ENCODE measurements at places on chromosomes 2 and 18.

DNA sequence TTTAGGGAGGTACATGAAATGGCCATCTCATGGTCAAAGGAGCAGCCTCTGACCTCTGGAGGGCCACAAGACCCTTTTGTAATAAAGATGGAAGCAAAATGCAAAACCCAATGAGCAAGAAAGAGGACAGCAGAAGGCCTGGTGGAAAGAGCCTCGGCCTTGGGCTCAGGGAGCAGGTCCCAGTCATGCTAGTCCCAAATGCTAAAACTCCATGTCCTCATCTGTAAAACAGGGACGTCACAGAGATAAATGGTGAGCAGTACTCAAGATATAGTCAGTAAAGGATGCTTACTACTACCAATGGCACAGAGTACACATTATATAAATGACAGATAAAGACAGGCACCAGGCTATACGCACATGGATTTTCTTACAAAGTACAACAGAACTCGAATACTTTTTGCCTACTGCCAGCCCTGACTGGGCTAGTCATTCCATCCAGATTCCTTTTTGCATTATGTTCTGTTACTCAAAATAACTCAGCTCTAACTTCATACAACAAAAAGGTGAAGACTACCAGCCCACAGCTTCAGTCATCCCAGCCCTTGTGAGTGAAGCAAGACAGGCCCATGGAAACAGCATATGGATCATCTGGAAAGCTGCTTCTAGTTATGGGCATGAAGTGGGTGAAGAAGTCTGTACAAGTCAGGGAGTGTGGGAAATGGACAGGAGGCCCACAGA is 64.9 kb upstream of the TFCP2L1 start:
- DNase-seq: no peak

GRCh38 chr2:138403431-138403927 is 98.1 kb upstream of the SPOPL start:
- no peak for DNase-seq

DNA sequence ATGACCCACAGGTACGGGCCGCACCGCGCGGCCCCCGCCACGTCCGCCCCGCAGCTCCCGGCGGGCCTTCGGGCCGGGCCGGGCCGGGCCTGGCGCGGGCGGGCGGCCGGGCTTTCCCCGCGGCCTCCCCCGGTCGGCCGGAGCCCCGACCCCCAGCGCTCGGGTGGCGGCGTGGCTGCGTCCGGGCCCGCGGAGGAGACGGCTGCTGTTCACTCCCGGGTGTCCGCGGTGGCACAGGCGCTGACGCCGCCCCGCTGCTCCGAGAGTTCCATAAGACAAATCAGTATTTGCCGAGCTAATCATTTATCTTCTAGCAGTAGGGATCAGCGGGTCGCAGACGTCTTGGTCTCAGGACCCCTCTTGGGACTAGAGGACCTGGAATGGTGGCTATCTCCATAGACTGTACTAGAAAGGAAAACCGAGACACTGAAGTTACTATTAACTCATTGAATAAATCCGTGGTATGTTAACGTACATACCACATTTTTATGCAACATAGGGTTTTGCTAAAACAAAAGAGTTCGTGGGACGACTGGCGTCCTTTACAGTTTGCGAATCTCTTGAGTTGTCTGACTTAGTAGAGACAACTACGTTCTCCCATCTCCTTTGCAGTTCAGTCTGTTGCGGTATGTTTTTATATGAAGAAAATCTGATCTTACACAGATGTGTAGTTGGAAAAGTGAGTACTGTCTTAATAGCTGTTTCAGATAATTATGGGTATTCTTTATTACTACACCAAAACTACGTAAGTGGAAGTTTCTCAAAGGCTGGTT is 500 bp downstream of the LIMS1 start:
- DNase-seq: no peak

DNA sequence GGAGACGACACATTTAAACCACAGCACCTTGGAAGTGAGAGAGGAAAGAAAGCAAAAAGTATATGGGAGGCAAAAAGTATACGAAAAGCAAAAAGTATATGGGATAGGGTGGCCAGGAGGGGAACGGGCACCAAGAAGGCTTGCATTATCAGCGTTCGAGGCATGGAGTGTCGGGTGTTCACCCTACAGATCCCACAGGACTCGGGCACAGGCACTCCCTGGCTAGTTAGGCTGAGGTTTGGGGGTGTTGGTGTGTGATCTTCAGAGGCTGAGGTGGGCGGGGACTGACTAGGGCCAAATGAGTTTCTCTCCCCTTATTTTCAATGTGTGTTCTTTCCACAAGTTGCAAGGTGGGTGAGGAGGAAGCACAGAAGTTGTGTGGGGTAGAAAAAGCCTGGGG is 86.6 kb downstream of the EVA1A start:
- no peak for DNase-seq

DNA sequence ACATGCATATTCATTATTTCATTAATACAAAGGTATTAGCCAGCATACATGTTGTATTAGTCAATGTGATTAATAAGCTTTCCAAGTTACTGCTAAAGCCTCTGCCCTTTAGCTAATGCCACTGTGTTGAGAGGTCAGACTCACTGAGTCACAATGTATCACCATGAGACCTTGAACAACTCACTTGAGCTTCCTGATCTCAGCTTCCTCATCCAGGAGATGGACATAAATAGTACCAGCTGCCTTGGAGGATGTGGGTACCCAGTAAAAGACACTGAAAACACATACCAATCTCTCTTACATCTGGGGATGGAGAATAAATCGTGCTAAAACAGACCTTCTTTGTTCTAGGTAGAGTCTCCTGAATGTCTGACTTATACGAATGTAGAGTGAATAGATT is 224.6 kb downstream of the EPHA4 start:
- no peak for DNase-seq

GRCh38 chr2:45506756-45507155 is 104.3 kb downstream of the SRBD1 start:
- DNase-seq: no peak

- no peak for DNase-seq
Observed at GRCh38 chr2:220708366-220708765, 863.7 kb downstream of the EPHA4 start.

DNA sequence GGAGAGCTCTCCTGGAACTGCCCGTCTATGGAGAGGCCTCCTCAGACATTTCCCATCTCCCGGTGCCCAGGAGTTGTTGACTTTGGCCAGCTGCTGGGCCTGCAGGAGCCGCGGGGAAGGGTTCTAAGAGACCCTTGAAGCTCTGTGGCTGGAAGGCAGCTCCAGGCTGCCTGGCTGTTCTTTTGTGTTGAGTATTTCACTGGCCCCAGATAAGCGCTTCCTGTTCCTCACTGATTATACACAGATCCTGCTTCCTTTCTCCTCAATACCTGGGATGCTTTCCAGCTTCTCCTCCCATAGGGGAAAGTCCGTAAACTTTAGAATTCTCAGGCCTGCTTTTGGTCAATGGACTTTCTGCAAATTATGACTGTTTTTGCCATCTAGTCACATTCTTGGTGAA is 57.8 kb downstream of the TGOLN2 start:
- no peak for DNase-seq

DNA sequence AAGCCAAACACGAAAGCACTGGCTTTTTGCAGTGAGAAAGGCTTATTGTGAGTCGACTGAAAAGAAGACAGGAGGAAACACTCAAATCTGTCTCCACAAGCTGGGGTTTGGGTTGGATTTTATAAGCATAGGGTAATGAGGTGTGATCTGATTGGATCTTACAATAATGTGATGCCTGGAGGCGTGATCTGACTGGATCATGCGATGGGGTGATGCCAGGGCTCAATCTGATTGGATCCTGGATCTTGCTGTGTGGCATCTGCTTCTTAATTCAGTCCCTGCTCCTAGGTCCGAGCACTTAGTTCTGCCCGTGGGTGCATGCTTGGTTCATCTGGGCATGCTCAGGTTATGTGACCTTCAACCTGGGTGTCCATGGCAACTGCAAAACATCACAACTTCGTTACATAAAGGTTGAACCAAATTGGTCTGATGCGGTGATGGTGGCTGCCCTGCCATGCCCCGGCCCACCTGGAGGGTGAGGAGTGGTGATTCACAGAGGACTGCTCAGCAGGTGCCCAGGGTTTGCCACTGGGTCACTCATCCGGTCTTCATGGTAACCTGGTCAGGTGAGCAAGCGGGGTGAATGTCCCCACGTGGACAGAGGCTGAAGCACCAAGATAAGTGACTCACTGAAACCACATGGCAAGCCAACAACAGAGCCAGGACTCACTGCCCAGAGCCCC is 111.0 kb downstream of the KCNF1 start:
- no peak for DNase-seq

- no peak for DNase-seq
Observed at GRCh38 chr18:398935-399630, 101.4 kb downstream of the COLEC12 start.

DNA sequence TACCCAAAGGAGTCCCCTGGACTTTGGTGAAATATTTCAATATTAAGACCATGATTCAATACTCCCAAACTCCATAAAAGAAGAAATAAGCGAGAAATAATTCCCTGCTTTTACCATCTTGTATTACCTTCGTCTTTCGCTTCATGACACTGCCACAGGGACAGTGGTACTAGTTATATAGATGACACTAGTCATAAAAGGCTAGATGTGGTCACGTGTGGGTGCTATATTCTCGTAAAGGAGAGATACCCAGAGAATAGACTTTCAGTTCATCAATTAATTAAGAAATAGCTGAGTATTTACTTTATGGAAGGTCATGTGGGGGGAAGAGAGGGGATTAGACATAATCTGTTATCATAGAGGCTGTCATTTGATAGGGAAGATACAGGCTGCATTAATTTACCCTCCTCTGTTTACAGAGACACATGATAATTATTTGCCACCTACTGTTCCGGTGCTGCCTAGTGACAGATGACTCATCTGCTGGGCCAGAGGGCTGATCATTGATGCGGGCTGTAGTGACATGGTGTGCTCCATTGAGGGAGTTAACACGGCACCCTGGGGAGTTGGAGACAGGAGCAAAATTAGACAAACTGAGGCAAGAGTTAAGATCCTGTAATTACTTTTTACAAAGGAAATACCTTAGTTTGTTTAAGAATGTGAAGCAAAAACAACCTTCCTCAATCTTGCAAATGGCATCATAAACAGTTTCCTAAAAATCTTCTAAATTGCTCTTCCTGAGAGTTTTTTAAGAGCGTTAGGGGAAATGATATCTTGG is 78.2 kb upstream of the ITGB6 start:
- DNase-seq: no peak

- DNase-seq: no peak
Observed at GRCh38 chr2:128593879-128594650, 275.4 kb upstream of the HS6ST1 start.

- no peak for DNase-seq
Observed at GRCh38 chr2:197292619-197293018, 18.0 kb downstream of the ANKRD44 start.

DNA sequence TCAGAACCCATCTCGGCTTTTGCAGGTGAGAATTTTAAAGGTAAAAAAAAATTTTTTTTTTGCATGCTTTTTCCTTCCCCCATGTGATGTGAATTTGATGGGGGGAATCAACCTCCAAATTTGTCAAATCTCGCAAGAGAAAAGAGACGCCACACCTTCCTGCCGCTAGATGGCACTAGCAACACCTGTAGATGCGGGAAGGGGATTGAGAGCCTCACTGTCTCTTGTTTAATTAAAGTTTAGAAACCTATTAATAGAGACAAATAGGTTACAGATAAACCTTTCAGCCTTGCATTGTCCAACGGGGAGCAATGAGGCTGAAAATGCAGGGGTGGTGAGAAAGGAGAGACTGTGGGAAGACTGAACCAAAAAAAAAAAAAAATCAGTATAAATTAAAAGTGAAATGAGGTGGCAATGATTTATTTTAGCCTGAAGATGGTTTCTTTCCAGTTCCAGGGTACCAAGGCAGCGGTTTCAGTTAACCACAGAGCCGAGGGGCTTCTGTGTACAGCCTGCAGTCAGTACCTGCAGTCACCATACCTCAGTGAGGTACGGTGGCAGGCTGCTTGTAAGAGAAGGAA is 84.6 kb downstream of the NRP2 start:
- DNase-seq: peak; percentile 39

GRCh38 chr2:20704886-20705285 is 37.9 kb downstream of the GDF7 start:
- no peak for DNase-seq

DNA sequence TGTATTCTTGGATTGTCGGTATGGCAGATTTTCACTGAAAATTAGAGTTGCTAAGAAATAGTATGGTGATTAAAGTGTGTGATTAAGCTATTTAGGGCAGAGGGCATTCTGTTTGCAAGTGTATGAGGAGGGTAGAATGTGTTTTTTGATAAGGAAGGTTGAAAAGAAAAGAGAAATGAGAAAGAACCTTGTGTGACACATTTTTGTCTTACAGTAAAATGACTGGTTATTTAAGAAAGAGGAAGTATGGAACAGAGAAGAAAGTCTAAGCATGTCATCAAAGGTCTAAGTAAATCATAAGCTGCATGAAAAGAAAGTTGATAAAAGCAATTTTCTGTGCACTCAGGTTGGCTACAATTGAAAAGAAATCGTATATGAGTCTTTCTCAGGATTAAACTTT is 5.2 kb upstream of the RSAD2 start:
- peak; percentile 13 for DNase-seq

GRCh38 chr18:49123431-49123830 is 172.7 kb upstream of the SMAD7 start:
- no peak for DNase-seq

DNA sequence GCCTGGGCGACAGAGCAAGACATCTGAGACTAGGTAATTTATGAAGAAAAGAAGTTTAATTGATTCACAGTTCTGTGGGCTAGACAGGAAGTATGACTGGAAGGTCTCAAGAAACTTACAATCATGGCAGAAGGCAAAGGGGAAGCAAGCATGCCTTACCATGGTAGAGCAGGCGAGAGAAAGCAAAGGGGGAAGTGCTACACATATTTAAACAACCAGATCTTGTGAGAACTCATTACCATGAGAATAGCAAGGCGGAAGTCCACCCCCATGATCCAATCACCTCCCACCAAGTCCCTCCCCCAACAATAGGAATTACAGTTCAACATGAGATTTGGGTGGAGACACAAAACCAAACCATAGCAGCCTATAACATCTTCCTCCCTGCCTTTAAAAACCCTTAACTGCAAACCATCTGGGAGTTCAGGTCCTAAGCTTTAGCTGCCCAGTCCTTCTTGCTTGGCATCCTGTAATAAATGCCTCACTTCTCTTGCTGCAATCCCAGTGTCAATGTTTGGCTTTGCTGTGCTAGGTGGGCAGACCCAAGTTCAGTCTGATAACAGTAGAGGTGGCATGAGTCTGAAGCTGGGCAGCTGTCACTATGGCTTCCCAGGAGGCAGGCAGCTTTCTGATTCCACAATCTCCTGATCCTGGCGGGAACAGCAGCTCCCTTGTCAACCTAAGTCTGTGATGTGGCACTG is 11.2 kb upstream of the SP5 start:
- no peak for DNase-seq

GRCh38 chr2:225137971-225138370 is 95.7 kb upstream of the DOCK10 start:
- DNase-seq: no peak

DNA sequence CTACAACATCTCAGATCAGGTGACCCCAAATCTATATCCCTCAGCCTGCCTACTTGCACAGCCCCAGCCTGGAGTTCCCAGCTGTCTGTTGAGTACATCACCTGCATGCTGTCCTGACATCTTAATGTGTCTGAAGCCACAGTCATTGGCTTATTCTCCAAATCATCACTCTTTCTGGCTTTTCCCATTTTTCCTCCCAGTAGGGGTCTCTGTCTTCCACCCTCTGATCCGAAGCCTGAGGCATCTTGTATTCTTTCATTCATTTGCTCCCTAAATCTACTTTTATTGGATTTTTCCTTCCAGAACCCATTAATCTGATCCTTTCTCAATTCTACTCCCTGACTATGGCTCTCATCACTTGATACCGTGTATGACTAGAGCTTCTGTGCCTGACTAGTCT is 332.9 kb upstream of the DCC start:
- no peak for DNase-seq
